Effector memory CD4-positive, alpha-beta T cell (primary cell): ENCODE measurements at places on chromosomes 13 and 19.

GRCh38 chr13:69882451-69882850, 225.2 kb upstream of the ATXN8OS start:
- H3K27me3 ChIP-seq, result no peaks in the 10 kb centered on the region
- H3K27ac ChIP-seq, result no peak overlapping the region
- no peak overlapping the region for H3K4me3 ChIP-seq
- H3K4me1 ChIP-seq, result no peaks in the 10 kb centered on the region

DNA sequence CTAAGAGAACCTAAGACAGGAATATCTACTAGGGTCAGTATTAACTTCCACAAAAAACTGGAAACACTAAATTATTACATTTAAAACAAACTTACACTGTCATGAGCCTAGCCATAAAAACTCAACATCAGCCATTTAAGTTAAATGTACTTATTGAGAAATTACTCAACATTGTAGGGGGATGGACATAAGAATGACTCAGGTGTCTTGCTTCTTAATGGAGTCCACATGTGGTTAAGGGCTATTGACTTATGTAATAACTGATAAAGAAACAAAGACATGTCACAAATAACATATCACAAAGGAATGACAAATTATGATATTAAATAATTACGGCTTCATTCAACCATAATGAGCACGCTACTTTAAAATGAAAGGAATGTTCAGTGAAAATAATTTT, 36.2 kb downstream of the CLDN10 start:
- no peak overlapping the region for H3K27ac ChIP-seq
- no peak overlapping the region for H3K4me3 ChIP-seq
- no peak for DNase-seq
- no peaks in the 10 kb centered on the region for H3K27me3 ChIP-seq
- H3K4me1 ChIP-seq, result no peaks in the 10 kb centered on the region
- no peaks in the 10 kb centered on the region for H3K36me3 ChIP-seq

DNA sequence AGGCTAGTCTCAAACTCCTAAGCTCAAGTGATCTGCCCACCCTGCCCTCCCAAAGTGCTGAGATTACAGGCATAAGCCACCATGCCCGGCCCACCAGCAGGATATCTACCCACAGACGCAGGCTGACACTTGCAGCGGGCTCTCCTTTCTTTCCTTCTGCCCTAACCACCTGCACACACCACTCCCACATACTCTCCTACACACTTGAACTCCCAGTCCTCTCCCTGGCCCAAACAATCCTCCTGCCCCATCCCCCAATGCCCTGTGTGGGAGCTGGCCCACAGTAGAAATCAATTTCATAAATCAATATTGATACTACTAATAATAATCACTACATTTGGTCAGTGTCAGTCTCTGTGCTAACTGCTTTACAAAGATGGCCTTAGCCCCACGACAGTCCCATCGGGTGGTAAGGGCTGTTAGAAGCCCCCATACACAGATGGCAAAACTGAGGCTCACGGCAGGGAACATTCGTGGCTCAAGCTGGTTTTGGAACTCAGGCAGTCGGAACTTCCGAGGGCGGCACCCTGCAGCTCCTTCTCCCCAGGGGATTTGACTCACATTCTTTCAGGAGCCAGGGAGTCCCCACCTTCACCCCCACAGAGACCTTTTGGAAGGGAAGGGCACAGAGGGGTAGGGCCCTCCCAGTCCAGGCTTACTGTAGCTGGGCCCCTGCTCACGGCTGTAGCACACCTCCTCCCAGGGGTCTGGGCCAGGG, 3.4 kb upstream of the DPF1 start:
- peaks cover 58% of the 10 kb centered on the region for H3K27me3 ChIP-seq
- H3K4me1 ChIP-seq, result peaks cover 17% of the 10 kb centered on the region
- no peak overlapping the region for H3K4me3 ChIP-seq
- DNase-seq, result no peak

- no peaks in the 10 kb centered on the region for H3K27me3 ChIP-seq
- no peaks in the 10 kb centered on the region for H3K36me3 ChIP-seq
- H3K27ac ChIP-seq, result no peak overlapping the region
- no peak for DNase-seq
- H3K4me3 ChIP-seq, result no peak overlapping the region
Observed at GRCh38 chr19:20928371-20928770, 5.3 kb downstream of the ZNF85 start.

- peaks cover 9% of the 10 kb centered on the region for H3K4me1 ChIP-seq
- DNase-seq, result no peak
- peaks cover 21% of the 10 kb centered on the region for H3K27me3 ChIP-seq
- H3K36me3 ChIP-seq, result no peaks in the 10 kb centered on the region
- H3K4me3 ChIP-seq, result no peak overlapping the region
Observed at GRCh38 chr19:50815439-50815838, 8.1 kb downstream of the KLK1 start.

GRCh38 chr19:15466851-15467733, 2.7 kb upstream of the RASAL3 start:
- H3K36me3 ChIP-seq, result no peaks in the 10 kb centered on the region
- no peaks in the 10 kb centered on the region for H3K27me3 ChIP-seq
- H3K4me3 ChIP-seq, result no peak overlapping the region

GRCh38 chr13:51976423-51976822, 34.8 kb downstream of the ATP7B start:
- H3K36me3 ChIP-seq, result no peaks in the 10 kb centered on the region
- no peak overlapping the region for H3K4me3 ChIP-seq
- DNase-seq, result no peak
- H3K27ac ChIP-seq, result no peak overlapping the region

DNA sequence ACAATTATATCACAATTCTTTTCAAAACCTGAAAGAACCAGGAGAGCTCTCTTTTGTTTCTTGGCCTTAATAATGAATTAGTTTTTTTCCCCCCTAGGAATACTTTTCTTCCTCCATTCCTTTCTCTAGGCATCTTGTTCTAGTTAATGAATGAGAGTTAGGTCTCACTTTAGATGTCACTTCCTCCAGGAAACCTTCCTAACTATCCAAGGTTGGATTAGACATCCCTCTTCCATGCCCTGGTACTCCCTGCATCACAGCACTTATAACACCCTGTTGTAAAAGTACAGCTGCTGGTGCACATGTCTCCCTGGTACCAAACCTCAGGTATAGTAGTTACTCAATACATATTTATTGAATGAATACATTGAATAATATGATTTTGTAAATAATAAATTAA, 21.2 kb upstream of the DGKH start:
- H3K27ac ChIP-seq, result no peak overlapping the region
- no peaks in the 10 kb centered on the region for H3K36me3 ChIP-seq
- no peak overlapping the region for H3K4me3 ChIP-seq
- no peak for DNase-seq
- H3K4me1 ChIP-seq, result no peaks in the 10 kb centered on the region
- no peaks in the 10 kb centered on the region for H3K27me3 ChIP-seq

- no peak for DNase-seq
- peaks cover 10% of the 10 kb centered on the region for H3K36me3 ChIP-seq
- no peaks in the 10 kb centered on the region for H3K4me1 ChIP-seq
- H3K4me3 ChIP-seq, result no peak overlapping the region
- H3K27ac ChIP-seq, result no peak overlapping the region
Observed at GRCh38 chr13:20579191-20579590, 12.2 kb downstream of the IFT88 start.

GRCh38 chr19:35253316-35254286, 4.8 kb downstream of the LSR start:
- no peak for DNase-seq
- H3K4me3 ChIP-seq, result no peak overlapping the region
- no peak overlapping the region for H3K27ac ChIP-seq
- peaks cover 15% of the 10 kb centered on the region for H3K36me3 ChIP-seq

- no peaks in the 10 kb centered on the region for H3K27me3 ChIP-seq
- peaks cover 18% of the 10 kb centered on the region for H3K4me1 ChIP-seq
- no peak overlapping the region for H3K4me3 ChIP-seq
- DNase-seq, result no peak
Observed at GRCh38 chr13:46124967-46125933, 20.4 kb upstream of the CPB2 start.

- H3K27ac ChIP-seq, result peak overlapping the region; percentile 42
- DNase-seq, result peak; percentile 3
- H3K36me3 ChIP-seq, result no peaks in the 10 kb centered on the region
- H3K4me1 ChIP-seq, result peaks cover 9% of the 10 kb centered on the region
Observed at GRCh38 chr19:10871711-10872545, 575 bp downstream of the CARM1 start.

DNA sequence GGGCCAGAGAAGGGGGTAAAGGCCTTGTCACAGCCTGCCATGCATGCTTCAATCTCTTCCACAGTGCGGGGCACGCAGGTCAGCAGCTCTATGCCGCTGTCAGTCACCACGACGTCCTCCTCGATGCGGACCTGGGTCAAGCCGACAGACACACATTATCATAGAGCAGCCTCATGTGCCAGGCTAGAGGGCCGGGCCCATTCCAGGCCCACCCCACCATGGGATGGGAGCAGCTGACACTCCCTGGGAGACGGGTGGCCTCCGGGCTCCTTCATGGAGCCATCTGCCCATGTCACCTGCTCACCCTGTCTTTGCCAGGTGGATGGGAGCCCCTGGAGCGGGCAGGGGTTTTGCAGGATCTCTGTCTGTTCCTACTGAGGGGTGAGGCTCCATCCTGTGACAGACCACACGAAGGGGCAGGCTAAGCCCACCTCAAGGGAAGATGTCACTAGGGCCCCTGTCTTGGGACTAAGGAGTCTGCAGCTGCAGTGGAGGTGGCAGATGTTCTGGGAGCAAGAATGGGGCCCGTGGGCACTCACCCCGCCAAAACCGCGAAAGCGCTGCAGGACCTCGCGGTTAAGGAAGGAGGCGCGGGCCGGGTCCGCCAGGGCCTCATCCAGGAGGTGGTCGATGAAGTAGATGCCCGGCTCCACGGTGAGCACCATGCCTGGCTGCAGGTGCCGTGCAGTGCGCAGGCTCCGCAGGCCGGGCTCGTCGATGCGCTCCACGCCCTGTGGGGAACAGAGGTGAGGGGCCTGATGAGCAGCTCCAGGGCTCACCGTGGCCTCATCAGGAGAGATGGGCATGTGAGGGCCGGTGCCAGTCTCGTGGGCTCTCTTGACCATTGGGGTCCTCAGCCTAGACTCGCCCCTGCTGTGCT, 14.1 kb downstream of the CEBPG start:
- no peak overlapping the region for H3K27ac ChIP-seq
- DNase-seq, result no peak
- H3K36me3 ChIP-seq, result peaks cover 9% of the 10 kb centered on the region
- H3K27me3 ChIP-seq, result no peaks in the 10 kb centered on the region
- no peak overlapping the region for H3K4me3 ChIP-seq

DNA sequence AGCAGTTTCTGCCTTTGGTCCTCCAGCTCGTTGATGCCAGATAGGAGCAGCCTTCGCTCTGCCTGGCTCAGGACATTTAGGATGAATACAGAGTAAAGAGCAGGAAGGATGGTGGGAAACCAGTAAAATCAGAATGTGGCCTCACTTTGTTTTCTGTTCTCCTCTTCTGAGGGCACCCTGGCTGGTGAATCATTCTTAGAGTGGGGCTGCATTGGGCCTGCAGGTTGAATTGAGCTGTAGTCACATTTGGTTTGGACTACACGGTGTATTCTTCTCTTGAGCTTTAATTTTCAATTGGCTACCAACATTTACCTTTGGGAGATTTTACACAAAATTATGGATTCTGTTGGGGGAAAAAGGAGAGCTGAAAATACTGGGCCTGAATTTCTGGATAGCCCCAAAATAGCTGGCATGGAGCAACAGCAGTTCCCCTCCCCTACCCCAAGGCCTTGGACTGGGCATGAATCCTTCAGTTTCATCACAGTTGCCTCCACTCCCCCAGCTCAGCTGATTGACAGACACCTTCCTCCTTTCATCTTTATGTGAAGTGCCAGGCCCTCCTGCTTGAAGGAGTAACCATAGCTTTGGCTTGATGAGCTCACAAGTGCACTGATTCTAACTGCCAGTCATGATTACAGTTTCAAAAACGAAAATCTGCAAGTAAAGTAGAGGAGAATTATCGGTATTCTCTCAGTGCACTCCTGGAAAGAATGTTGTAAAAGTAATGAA, 24.3 kb downstream of the ERCC5 start:
- H3K36me3 ChIP-seq, result peaks cover 71% of the 10 kb centered on the region
- H3K4me3 ChIP-seq, result no peak overlapping the region
- no peaks in the 10 kb centered on the region for H3K4me1 ChIP-seq
- no peaks in the 10 kb centered on the region for H3K27me3 ChIP-seq
- H3K27ac ChIP-seq, result no peak overlapping the region

DNA sequence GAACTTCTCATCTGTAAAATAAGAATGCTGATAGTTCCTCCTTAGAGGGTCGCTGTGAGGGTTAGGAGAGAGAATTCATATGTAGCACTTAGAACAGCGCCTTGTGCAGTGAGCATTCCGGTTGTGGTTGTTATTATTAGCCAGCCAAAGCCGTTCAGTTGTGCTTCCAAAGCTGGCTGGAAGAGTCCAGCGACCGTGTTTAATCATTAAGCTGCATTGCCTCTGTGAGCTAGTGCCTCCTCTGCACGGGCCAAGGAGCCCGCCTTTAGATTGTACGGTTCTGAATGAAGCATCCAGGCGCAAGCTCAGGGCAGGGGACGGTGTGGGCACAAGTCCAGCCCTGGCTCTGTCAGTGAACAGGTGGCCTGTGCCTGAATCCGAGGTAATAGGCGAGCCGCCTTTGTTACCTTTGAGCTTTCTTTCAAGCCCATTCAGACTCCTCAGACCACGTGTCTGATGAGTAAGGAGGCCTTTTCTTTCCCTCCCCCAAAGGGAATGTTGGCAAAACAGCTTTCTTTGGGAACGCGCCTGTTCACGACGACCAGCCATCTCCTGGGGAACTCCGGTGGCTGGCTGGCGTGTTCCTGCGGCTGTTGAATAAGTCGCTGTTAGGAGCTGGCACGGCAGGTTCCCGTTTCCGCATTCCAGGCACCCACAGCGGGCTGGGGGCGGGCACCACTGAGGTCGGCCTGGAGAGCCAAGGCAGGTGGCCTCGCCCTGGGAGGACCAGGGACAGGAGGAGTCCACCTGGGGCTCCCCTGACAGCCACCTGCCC, 25.1 kb downstream of the SIPA1L3 start:
- H3K36me3 ChIP-seq, result no peaks in the 10 kb centered on the region
- no peaks in the 10 kb centered on the region for H3K4me1 ChIP-seq
- no peak for DNase-seq
- H3K4me3 ChIP-seq, result no peak overlapping the region
- no peak overlapping the region for H3K27ac ChIP-seq

GRCh38 chr13:93771782-93772181, 545.2 kb downstream of the GPC6 start:
- DNase-seq, result no peak
- H3K27ac ChIP-seq, result no peak overlapping the region
- H3K27me3 ChIP-seq, result no peaks in the 10 kb centered on the region
- no peaks in the 10 kb centered on the region for H3K36me3 ChIP-seq
- no peak overlapping the region for H3K4me3 ChIP-seq
- H3K4me1 ChIP-seq, result no peaks in the 10 kb centered on the region

DNA sequence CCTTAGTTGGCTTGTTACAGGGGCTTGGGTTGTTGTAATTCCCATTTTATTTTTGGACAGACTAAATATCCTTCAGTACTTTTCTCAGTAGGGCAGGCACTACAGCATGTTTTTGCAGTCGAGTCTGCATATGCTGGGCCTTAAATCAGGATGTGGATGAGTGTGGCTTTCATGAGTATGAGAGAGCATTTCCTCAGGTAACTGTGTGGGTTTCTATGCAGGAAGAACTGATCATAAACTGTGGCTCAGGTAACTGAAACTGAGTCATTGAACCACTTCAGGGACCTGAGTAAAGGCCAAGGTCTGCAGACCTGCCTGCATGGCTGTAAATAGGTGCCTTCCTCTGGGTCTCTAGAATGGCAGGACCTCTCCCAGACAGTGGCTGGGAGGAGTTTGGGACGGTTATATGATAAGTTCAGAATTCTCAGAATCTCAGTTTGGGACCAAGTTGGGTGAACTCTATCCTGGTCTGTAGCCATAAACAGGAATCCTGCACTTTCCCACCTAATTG, 112.1 kb downstream of the ZNF737 start:
- H3K27ac ChIP-seq, result no peak overlapping the region
- no peak overlapping the region for H3K4me3 ChIP-seq
- H3K4me1 ChIP-seq, result peaks cover 7% of the 10 kb centered on the region
- no peaks in the 10 kb centered on the region for H3K27me3 ChIP-seq
- DNase-seq, result no peak
